ENCODE measurements at places on chromosomes 5 and 9.

DNA sequence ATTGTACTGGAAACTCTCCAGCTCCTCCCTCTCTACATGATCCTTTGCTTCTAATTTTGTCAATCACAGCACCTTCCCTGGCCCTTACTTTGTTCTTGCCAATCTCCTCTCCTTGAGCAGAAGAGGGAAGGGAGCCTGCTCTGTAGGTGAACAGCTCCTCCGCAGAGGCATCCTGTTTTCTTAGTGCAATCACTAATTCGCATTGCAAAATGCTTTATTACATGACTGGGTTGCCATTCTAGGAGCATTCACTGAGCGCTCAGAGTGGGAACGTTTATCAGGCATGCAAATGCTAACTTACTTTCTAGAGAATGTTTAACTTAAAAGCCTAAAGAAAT lies 416 bp upstream of the SNX18 start:
- DNase-seq, result no peak

- DNase-seq, result no peak
Measured at GRCh38 chr5:176738637-176739250, 71.6 kb upstream of the UNC5A start.

- DNase-seq, result no peak
Measured at GRCh38 chr5:121758615-121759014, 93.1 kb upstream of the FTMT start.

GRCh38 chr5:56829137-56829908 lies 14.0 kb downstream of the MAP3K1 start:
- no peak for DNase-seq

DNA sequence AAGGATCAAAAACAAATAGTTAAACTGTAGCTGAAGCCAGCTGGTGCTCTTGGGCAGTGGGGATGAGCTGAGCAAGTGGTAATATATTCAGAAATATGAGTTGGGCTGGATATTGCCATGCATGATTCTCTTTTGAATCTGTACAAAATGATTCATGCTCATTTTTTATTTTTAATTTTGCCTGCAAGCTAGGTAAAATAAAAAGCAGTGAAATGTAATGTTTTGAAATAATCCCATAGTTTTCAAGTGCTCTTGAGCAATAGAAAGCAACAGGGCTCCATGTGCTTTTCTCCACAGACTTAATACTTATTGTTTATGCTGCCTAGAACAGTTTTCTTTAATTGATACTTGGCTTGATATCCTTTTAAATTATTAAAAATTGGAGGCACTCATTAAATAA lies 489.3 kb downstream of the TLE4 start:
- DNase-seq, result no peak

- DNase-seq, result no peak
Measured at GRCh38 chr9:132030626-132031325, 48.9 kb downstream of the MED27 start.

GRCh38 chr9:95049761-95050160 lies 267.7 kb downstream of the FANCC start:
- DNase-seq, result no peak

DNA sequence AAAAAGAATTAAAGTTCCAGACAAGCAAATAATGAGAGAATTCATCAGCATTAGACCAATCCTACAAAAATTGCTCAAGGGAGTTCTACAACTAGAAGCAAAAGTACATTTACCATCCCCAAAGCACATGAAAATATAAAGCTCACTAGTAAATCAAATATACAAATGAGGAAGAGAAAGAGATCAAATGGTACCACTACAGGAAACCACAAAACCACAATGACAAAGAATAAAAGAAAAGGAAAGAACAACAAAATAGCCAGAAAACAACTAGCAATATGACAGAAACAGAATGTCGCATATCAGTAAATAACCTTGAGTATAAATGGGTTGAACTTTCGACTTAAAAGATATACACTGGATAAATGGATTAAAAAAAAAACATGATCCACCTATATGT lies 739.0 kb downstream of the DTWD2 start:
- no peak for DNase-seq

GRCh38 chr5:16149621-16150020 lies 30.0 kb downstream of the MARCHF11 start:
- no peak for DNase-seq

- no peak for DNase-seq
Measured at GRCh38 chr9:99825172-99826046, 3.7 kb downstream of the NR4A3 start.

GRCh38 chr9:82127465-82127864 lies 138.9 kb downstream of the SPATA31D1 start:
- no peak for DNase-seq

DNA sequence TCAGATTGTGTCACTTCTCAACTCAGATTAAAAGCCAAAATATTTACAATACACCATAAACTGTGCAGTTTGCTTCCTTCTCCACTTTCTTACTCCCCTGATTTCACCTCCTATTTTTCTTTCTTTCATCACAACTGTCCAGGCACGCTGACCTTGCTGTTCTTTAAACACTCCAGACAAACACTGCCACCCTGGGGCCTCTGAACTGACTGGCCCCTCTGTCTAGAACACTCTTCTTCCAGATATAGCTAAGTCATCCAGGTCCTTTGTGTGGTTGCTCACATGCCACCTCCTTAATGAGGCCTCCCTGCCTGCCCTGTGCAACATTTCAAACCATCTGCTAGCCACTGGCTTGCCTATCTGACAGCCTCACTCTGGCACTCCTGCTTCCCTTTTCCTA lies 46.6 kb downstream of the ATG10 start:
- no peak for DNase-seq

GRCh38 chr5:179828756-179829421 lies 8.2 kb downstream of the SQSTM1 start:
- DNase-seq, result no peak

GRCh38 chr9:70229026-70229425 lies 29.8 kb upstream of the SMC5 start:
- no peak for DNase-seq

DNA sequence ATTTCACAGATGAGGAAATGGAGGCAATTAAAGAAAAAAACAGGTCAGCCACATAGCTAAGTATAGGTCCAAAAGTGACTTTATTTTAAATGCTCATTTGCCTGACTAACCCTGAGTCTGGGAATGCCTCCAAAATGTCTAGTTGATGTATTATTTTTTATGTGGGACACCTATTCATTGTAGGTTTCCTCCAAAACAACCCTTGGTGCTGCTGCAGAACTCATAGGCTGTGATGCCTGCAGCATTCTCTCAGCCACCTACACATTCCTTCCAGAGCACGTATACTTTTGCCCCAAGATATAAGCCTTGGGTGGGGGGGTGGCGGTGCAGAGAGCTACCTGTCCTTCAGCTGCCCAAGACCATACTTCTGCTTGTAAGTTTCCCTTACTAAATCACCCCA lies 77.4 kb downstream of the MSX2 start:
- no peak for DNase-seq

GRCh38 chr5:146622391-146622790 lies 106.4 kb upstream of the GPR151 start:
- DNase-seq, result no peak

GRCh38 chr5:142408536-142408935 lies 83.7 kb upstream of the SPRY4 start:
- no peak for DNase-seq

GRCh38 chr5:169161022-169161680 lies 139.8 kb downstream of the SLIT3 start:
- DNase-seq, result no peak

GRCh38 chr5:115475788-115476187 lies 68.8 kb downstream of the FEM1C start:
- no peak for DNase-seq

GRCh38 chr5:150653145-150653761 lies 7.8 kb upstream of the MYOZ3 start:
- no peak for DNase-seq

GRCh38 chr5:136309932-136310598 lies 55.3 kb downstream of the TRPC7 start:
- peak; percentile 21 for DNase-seq

DNA sequence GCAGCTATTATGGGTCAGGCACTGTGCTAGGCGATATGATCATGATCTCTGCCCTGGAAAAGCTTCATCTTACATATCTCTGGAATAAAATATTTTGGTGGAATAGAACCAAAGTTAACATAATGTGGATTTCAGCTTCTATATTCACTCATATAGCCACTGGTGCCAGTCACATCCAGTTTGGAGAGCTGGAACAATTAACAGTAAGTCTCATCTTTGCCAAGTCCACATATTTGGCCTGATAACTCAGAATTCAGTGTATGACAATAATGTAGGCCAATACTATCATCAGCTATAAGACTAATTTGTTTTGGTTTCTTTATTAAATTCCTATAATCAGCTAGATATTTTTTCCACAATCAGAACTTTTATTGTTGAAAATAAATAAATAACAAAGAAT lies 5.9 kb upstream of the FAM13B start:
- no peak for DNase-seq

- no peak for DNase-seq
Measured at GRCh38 chr9:81609782-81610739, 79.3 kb downstream of the TLE1 start.

- DNase-seq, result no peak
Measured at GRCh38 chr9:5008202-5008601, 23.1 kb downstream of the JAK2 start.

DNA sequence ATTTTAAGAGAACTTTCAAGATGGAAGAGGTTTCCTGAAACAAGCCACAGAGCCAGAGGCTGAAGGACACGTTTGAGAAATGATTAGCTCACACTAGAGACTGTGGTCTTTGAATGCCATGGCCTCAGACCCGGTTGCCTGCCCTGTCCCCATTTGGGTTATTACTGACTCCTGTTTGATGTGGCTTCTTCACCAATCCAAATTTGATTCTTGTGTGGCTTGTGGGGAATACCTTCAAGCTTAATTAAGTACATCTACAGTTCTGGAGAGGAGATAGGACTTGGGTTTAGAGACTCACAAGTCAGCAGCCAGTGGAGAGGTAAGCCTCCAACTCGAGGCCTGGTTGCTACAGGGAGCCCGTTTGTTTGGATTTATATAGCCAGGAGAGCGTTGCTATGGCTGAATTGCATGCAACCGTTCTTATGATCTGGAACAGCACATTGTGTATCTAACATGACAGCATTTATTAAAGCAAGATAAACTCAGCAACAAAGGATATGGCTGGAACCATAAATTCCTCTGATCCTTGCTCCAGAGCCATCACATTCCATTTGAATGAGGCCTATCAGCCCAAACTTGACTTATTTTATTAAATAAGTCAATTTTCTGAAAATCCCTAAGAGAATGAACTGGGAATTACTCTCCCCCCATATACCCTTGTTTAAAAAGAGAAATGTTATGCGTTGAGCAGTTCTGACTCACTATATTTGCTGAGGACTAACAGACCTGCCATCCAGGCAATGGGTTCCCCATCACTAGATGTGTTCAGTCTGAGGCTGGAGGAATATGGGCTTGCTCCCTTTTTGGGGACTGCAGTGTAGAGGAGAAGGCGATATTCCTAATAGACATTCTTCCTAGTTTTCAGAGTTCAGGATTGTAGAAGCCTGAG lies 88.4 kb upstream of the TNFSF8 start:
- no peak for DNase-seq

GRCh38 chr5:179128041-179128365 lies 67.8 kb downstream of the ZNF354C start:
- no peak for DNase-seq

DNA sequence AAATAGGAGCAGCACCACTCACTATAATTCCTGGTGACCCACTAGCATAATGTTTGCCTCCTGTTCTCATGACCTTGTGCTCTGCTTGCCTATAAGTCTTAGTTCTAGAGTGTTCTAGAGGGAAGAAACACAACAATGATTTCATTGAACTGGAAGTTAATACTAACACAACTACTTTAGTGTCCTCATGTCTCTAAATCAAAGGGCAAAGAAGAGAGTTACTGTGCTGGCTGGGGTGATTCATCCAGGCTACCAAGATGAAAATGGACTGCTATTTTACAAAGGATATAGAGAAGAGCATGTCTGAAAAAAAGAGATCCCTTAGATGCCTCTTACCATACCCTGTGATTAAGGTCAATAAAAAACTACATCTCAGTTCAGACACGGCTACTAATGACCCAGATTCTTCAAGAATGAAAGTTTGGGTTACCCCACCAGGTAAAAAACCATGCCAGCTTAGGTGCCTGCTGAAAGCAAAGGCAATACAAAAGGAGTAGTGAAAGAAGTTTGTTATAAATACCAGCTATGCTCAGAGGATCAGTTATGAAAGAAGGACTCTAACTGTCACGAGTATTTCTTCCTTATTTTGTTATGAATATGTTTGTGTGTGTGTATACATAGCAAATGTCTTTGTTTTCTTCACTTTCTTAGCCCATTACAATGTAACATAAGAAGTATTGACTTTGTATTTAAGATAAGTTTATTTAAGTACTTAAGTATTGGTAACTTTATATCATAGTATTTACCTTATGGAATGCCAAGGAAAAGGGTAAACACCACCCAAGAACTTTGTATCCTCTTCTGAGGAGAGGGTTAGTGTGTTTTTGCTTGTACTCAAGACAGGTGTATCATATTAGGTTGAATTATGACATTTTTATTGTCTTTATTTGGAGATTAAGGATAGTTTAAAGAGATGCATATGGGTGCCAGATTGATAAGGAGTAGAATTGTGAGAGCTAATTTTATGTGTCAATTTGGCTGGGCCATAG lies 314.1 kb upstream of the PTGER4 start:
- no peak for DNase-seq

GRCh38 chr9:99272836-99273235 lies 50.8 kb downstream of the SEC61B start:
- no peak for DNase-seq

DNA sequence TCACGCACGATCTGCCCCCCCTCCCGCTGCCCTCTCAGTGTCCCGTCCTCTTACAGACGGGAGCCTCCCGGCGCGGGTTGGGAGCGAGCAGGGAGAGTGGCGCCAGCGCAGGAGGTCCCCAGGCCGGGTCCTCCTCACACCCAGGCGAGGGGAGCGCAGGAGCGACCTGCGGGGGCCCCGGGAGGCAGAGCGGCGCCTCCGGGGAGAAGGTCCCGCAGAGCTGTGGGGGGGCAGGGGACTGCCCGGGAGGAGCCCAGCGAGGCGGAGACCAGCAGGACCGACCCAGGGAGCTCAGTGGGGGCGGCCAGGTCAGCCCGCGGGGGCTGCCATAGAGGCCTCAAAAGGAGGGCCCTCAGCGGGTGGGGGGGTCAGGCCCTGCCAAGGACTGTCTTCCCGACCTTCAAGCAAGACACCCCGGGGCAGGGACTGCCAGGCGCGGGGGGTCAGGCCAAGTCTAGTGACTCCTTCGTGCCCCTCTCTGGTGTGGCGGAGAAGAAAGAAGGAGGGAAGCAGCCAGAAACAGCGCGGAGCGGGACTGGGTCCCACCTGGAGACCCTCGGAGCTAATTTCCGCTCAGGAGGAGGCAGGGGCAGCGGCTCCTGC lies 123.3 kb upstream of the ERCC6L2 start:
- DNase-seq, result no peak

- DNase-seq, result no peak
Measured at GRCh38 chr5:116521173-116521872, 53.3 kb downstream of the SEMA6A start.

- no peak for DNase-seq
Measured at GRCh38 chr5:160547872-160548271, 126.2 kb downstream of the PTTG1 start.

DNA sequence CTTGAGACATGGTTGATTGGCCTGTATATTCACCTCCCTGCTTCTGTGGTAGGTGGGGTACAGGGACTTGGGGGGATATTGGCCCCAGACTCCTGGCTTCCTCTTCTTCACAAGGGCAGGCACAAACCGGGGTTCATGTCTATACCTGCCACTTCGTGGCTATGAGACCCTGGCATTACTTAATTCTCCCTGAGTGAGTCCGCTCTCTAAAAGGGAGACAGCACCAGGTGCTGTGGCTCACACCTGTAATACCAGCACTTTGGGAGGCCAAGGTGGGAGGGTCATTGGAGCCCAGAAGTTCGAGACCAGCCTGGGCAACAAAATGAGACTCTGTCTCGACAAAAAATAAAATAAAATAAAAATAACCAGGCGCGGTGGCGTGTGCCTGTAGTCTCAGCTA lies 178.5 kb downstream of the GABBR2 start:
- no peak for DNase-seq

Measured in GM12891 (cell line).